Forelimb muscle (tissue), 1 donor: ENCODE measurements at places on chromosomes 4 and X. TPM values are rescaled to one million over a fixed set of nuclear protein-coding genes. Genes with fewer than 3 reads are reported as not detected.

The BANK1 gene
- 0.43 TPM for polyA plus RNA-seq

The LDB2 gene
- polyA plus RNA-seq: 36.6 TPM

The KIT gene
- 8.4 TPM for polyA plus RNA-seq

DNA sequence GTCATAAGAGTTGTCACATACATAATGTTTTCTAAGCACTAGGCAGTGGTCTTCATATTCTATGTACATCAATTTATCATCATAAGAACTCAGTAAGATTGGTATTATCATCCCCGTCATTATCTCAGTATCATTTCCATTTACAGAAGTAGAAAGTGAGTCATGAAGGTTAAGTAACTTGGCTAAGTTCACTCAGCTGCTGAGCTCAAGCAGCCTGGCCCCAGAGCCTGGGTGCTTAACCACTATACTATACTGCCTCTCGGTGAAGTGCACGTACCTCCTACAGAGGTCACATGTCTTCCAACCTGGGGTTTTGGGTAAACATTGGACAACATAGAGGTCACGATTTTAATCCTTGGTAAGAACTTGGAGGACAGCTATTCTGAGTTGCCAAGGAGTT, 161.5 kb upstream of the GATB start:
- no peak for DNase-seq

- no peak for DNase-seq
Observed at GRCh38 chr4:178937130-178937529, 1494.9 kb upstream of the AGA start.
